ENCODE measurements at places on chromosomes 7 and 10.

DNA sequence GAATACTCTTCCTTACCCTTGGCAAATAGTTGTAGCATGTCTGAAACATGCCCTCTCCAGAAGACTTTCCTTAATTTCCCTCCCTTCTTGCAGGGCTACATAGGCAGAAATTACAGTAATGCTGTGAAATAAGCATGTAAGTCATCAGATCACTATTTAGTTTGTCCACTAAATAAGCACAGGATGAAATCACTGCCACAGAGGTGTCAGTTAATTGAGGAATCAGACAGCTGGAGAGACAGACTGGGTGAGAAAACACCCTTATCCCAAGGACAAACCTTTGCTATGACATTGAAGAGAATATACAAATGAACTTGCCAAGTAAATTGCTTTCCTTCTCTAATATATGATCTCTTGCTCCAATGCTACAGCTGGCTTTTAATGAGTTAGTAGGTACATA lies 129.3 kb downstream of the CHRM2 start:
- no peak for DNase-seq

GRCh38 chr10:1377231-1377630 lies 321.0 kb downstream of the WDR37 start:
- no peak for DNase-seq

DNA sequence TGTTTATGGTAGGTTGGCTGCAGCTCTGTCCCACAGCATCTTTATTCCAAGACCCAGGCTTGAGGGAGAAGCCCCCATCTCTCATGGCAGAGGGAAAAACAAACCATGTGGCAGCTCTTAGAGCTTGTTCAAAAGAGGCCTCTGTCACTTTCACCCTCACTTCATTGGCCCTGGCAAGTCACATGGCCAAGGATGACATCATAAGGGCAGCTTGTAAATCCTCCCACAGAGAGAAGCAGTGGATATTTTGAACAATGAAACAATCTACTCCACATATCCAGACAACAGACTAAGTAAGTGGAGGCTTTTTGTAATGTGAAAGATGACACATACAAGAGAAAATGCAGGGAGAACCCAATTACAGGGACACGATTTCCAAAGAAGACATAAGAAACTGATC lies 108.1 kb downstream of the GRID1 start:
- DNase-seq: no peak

DNA sequence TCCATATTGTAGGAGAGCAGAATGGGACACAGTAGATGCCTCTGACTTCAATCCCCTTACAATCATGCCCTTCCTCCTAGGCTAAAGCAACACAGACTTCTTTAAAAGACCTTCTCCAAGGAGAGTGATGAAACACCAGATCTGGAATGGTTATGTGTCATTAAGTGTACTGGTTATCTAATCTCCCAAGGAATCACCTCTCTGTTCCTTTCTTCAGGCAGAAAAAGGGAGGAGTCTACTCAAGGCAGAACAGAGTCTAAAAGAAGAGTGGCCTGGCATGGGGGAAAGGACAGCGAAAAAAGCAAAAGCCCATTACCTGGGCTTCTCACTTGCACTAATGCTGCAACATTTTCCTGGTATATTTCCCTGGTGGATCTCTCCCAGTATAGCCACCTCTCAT lies 2.9 kb downstream of the ELMO1 start:
- DNase-seq: no peak

DNA sequence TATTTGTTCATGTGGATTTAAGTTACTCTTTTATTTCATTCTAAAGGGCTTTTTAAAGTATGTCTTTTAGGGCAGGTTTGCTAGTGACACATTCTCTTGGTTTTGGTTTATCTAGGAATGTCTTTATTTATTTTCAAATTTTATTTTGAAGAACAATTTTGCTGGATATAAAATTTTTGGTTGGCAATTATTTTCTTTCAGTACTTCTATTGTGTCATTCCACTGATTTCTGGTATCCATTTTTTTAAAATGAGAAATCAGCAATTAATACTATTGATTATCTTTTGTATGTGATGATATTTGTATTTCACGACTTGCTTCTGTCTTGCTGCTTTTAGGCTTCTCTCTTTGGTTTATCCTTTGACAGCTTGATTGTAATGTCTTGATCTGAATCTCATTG lies 756.3 kb downstream of the INHBA start:
- no peak for DNase-seq

- DNase-seq: no peak
Measured at GRCh38 chr7:102153599-102153946, 133.1 kb upstream of the SH2B2 start.

- DNase-seq: no peak
Measured at GRCh38 chr7:2488272-2488645, 12.1 kb upstream of the GRIFIN start.

- DNase-seq: no peak
Measured at GRCh38 chr7:102913826-102914225, 1.0 kb downstream of the LRRC17 start.

DNA sequence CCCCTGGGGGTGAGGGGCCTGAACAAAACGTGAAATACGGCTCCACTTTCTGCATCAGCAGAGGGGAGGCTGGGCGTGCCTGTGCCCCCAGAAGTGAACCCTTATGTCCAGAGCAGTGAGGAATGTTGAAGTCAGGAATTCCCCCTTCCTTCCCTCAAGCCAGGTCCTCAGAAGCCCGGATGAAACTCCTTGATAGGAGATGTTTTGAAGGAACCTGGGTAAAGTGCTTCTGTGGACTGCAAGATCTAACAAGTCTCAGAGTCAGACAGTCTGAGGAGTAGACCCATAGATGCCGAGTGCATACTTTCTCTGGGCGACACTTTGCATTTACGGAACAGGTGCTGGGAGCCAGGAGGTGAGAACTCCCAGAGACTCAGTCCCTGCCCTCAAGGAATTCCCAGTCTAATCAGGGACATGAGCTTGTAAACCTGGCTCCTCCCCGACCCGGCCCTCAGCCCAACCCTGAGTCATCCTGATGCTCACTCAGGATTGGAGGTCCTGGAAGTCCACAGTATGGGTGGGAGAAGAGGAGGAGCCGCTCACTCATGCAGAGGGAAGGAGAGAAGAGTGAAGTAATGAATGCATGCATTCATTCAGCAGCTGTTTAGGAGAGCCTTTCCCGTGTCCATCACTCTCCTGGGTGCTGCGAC lies 179.5 kb upstream of the ITGB1 start:
- no peak for DNase-seq

- DNase-seq: no peak
Measured at GRCh38 chr10:121032460-121032859, 181.3 kb downstream of the WDR11 start.

DNA sequence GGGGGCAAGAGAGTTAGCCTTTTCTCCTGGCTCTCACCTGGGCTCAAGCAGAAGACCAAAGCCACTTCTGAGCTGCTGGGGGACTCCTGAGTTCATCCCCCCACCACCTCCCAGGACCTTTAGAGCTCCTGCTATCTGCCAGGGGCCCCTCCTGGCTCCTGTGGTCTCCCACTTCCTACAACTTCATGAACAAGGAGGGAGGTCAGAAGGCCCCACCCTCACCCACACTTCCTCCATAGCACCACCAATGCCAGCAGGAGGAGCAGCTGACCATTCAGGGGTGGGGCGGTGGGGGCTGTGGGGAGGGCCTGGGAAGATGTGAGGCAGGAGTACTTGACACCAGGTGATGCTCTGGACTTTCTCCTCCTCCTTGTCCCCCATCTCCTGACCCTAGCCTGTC lies 32.6 kb upstream of the ADCYAP1R1 start:
- DNase-seq: no peak

DNA sequence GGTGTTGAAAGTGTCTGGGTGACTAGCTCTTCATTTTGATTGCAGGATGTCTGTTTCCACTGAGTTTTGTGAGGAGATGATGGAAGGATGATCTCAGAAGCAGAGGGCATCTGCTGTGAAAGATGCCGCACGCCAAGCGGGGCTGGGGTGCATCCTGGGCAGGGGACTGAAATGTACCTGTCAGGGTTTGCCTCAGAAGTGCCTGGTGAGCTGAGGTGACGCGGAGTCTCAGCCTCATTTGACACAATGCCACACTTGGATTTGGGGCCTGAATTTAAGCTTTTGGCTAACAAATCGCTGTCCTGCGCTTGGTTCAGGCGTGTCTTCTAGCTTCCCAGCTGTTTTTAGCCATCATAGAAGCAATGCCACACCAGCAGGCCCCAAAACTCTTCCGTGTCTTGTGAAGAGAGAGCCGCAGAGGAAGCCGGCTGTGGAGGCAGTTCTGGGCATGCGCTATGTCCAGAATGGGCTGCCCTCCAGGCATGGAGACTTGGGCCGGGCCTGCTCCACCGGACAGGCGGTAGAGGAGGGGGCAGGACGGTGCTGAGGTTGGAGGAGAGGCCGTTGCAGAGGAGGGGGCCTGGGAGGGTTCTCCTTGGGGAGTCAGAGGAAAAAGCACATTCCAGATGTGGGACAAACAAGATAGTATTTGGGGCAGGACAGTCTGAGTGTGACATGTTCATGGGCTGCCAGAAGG lies 31.2 kb downstream of the WDR86 start:
- no peak for DNase-seq

- DNase-seq: no peak
Measured at GRCh38 chr7:41656366-41656765, 46.5 kb downstream of the INHBA start.

- no peak for DNase-seq
Measured at GRCh38 chr7:30091491-30091912, 43.3 kb upstream of the MTURN start.

GRCh38 chr10:58993480-58994221 lies 182.8 kb upstream of the PHYHIPL start:
- no peak for DNase-seq

Data from NCI-H187 (cell line).